Prostate gland (tissue), 2 donors: ENCODE measurements at places on chromosomes 11 and 22.

DNA sequence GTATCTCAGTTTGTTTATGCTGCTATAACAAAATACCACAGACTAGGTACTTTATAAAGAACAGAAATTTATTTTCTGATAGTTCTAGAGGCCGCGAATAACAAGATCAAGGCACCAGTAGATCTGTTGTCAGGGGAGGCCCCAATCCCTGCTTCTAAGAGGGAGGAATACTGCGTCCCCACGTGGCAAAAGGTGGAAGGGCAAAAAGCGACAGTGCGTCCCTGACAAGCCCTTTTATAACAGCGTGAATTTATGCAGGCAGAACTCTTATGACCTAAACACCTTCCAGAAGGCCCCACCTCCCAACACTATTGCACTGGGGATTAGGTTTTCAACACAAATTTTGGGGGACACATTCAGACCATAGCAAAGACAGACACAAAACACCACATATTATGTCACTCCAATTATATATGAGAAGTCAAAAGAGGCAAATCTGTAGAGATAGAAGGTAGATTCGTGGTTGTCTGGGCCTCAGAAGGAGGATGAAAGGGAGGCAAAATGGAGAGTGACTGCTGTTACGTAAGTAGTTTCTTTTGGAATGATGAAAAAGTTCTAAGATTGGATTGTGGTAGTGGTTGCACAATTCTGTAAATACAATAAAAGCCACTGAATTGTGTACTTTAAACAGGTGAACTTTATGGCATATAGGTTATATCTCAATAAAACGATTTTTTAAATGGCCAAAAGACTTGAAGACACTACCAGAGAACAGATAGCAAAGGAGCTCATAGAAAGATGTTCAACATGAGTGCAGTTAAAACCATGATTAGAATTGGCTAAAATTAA, 30.1 kb upstream of the TNRC6B start:
- DNase-seq, result no peak

GRCh38 chr22:40533712-40534378, 102.7 kb downstream of the MRTFA start:
- no peak for DNase-seq

GRCh38 chr11:103055221-103055890, 36.6 kb downstream of the DCUN1D5 start:
- no peak for DNase-seq

DNA sequence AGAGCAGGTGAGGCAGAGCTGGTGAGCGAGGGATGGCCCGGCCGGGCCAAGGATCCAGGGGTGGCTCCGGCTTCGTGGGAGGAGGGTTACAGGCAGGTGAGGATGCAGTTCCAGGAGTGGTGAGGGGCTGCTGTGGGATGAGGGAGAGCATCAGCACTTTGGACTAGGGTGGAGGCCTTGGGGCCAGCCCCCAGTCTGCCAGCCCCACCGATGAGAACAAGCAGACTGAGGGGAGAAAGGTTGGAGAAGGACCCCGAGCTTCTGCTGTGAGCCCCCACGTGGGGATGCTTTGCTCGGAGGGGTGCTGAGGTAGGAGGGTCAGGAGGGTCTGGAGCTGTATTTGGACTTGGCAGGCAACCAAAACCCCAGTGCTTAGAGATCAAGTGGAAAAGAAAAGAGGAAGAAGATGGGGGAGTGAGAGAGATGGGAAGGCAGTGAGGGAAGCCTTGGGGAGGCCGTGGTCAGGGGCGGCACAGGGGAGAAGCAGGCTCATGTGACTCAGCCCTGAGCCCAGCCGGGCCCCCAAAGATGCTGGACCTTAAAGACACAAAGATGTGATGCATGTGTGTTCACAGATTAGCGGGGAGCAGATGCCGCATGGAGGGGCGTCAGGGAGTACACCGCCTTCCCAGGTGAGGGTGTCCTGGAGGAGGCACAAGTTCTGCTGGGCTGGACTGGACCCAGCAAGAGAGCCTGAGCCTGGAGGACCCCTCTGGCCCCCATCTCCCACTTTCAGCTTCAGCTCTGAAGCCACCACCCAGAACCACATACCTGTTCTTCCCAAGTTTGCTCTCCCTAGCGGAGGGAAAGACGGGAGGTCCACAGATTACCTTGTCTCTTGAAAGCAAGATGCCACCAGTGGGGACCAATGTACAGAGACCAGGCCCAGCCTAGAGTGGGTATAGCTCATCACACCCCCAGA, 91.3 kb downstream of the CDKN1C start:
- DNase-seq, result no peak

DNA sequence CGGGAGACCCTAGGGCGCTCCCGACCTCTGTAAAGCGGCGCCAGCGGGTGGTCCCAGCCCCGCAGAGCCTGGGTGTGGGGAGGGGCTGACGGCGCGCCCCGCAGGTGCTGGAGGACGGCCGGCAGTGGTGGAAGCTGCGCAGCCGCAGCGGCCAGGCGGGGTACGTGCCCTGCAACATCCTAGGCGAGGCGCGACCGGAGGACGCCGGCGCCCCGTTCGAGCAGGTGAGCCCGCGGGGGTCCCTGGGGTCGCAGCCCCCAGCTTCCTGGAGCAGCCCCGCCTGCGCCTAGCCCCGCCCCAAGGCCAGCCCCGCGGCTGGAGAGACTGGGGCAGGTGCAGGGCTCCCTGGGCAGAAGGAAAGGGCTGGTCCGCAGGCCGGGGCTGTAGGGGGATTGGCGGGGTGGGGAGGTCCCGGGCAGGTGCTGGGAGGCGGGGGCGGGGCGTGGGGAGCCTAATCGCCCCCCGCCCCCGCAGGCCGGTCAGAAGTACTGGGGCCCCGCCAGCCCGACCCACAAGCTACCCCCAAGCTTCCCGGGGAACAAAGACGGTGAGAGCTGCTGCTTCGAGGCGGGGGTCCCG, 19.7 kb downstream of the EPS8L2 start:
- DNase-seq, result no peak

GRCh38 chr11:1303126-1303821, 6.2 kb downstream of the TOLLIP start:
- no peak for DNase-seq

DNA sequence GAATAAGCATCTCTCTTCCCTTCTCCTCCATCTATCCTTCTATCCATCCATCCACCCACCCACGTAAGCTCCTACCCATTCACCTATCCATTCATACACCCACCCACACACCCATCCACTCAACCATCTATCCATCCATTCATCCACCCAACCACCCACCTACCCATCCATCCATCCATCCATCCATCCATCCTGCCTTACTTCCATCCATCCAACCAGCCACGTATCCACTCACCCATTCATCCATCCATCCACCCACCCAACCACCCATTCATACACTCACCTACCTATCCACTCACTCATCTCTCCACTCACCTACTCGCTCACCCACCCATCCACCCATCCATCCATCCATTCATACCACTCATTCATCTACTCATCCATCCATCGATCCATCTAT, 13.2 kb downstream of the TNNT3 start:
- no peak for DNase-seq

DNA sequence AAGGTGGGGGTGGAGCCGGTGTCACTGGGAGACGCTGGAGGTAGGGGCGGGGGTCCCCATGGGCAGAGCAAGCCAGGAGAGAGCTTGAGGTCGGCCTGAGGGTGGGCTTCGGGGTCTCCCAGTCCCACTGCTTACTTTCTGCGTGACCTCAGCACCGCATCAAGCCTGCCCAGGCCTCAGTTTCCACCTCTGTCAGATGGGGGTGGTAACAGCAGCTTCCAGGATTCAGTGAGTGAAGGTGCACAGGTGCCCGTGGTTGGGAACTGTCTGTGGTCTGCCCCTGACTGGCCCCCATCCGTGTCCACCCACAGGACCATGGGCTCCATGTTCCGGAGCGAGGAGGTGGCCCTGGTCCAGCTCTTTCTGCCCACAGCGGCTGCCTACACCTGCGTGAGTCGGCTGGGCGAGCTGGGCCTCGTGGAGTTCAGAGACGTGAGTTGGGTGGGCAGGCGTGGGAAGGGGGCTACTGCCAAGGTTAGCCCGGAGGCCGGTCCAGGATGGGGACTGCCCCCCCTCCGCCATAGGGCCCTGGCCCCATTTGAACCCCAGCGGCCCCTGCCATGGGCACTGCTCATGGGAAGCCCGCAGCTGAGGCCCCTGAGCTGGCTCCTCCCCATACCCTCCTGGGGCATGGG, 2.2 kb downstream of the TCIRG1 start:
- DNase-seq, result no peak

- DNase-seq, result no peak
These were observed 276.6 kb upstream of the CADM1 start for GRCh38 chr11:115780646-115781362.

DNA sequence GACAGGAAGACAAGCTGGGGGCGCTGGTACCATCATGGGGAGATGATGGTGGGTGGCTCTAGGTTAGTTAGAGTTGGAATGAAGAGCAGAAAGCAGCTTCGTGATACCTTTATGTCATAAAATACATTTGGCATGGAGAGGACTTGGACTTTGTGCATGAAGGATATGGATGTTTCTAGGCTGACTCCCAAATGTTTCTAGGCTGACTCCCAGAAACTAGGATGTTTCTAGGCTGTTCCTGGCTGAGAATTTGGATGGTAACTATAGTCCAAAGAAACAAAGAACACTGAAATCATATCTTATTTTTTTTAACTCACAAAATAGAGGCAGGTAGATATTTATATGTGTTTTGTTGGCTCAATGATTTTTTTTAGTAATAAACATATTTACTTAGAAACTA, 89.4 kb upstream of the VPREB1 start:
- DNase-seq, result no peak

GRCh38 chr11:58597486-58598144, 18.8 kb downstream of the ZFP91 start:
- DNase-seq, result no peak

DNA sequence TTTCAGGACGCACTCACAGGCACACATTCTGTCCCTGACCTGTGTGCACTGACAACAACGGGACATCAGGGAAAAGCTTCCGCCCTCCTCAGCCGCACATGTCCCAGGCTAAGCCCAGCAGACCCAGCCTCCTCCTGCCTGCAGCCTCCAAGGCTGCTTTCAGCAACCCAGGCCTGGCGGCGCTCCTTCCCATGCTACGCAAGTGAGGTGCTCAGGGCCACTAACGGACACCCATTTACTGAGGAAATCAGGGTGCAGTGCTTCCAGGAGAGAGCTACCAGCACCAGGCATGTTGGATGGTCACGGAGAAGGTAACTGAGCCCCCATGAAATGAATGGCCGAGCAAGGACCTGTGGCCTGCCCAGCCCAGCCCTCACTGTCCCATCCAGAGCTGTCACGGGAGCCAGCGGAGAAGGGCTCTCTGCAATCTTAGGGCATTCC, 6.9 kb downstream of the MOB2 start:
- no peak for DNase-seq

DNA sequence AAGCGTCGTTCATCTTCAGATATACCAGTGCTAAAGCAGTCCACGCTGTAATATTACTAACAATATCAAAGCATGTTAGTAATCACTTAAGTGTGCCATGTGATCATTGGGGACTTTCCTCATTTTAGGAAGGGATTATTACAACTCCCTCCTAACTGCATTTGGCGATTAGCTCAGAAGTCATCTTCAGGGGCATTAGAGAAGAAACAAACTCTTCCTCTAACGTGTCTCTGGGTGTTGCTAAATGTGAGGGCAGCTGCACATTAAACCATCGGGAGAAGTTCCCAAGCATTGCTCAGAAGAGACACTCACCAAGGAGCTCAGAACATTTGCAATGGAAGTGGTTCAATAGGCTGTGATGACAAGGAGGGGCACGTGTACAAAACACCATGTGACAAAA, 17.2 kb downstream of the TESMIN start:
- no peak for DNase-seq

DNA sequence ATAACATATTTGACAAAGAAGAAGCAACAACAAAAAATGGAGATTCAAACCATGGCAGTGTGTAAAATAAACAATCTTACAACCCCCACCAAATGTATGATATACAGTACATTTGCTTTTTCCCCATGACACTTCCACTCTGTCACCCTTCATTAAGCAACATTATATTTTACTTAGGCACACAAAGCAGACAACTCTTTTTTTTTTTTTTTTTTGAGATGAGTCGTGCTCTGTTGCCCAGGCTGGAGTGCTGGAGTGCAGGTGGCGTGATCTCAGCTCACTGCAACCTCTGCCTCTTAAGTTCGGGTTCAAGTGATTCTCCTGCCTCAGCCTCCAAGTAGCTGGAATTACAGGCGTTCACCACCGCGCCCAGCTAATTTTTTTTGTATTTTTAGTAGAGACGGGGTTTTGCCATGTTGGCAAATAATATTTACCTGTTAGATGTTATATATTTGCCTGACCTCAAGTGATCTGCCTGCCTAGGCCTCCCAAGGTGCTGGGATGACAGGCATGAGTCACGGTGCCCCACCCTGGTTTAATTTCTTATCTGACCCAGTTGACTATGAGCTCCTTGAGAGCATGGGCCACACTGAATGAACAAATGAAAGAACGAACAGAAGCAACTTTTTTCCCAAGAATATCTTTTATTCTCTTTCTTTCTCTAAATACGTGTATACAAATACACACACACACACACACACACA, 5.5 kb upstream of the PCF11 start:
- DNase-seq, result no peak

- no peak for DNase-seq
These were observed 34.9 kb downstream of the TBC1D22A start for GRCh38 chr22:46797355-46797754.

DNA sequence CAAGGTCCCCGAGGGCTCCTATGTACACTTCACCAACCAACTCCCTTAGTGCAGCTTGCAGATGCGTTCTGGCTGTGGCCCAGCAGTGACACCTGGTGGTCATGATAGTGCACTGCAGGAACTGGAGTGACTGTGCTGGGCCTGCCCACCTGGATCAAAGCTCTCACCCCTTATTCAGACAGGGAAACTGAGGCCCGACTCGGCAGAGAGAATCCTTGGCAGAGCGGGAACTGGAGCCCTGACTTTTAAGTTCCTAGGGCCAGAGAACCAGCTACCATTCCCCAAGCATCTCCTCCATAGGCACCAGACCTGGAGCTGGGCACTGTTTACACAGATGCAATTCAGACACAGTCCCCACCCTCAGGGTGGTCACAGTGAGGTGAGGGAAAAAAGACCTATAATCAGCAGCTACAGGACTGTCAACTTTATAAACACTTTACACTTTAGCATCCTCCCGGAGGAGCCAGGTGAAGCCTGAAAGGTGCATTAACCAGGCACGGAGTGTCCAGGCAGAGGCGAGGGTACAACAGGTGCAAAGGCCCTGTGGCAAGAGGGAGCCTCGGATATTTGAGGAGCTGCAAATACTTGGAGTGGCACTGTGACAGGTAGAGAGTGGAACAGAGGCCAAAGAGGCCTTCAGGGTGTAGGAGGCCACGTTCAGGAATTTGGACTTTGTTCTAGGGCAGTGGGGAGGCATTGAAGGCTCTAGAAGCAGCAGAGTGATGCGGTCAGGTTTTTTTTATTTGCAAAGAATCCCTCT, 22.0 kb downstream of the RHBDD3 start:
- DNase-seq, result peak; percentile 60

DNA sequence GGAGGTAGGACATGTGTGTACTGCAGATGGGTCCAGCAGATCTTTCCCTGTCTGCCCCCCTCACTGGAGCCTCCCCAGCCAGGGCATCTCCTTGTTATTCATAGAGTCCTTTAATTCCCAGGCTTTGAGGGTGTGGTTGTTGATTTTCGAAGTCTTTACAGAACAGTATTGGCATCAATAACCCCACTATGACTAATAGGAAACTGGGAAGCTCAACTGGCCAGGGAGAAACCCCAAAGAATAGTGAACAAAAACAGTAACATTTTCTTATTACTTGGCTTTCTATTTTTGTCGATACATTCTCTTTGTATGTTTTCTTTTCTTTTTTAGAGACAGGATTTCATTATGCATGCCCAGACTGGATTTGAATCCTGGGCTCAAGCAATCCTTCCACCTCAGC, 57.9 kb downstream of the NF2 start:
- no peak for DNase-seq

GRCh38 chr22:23115369-23115768, 26.4 kb downstream of the RSPH14 start:
- DNase-seq, result no peak
